ENCODE measurements at places on chromosomes 5 and 9.

DNA sequence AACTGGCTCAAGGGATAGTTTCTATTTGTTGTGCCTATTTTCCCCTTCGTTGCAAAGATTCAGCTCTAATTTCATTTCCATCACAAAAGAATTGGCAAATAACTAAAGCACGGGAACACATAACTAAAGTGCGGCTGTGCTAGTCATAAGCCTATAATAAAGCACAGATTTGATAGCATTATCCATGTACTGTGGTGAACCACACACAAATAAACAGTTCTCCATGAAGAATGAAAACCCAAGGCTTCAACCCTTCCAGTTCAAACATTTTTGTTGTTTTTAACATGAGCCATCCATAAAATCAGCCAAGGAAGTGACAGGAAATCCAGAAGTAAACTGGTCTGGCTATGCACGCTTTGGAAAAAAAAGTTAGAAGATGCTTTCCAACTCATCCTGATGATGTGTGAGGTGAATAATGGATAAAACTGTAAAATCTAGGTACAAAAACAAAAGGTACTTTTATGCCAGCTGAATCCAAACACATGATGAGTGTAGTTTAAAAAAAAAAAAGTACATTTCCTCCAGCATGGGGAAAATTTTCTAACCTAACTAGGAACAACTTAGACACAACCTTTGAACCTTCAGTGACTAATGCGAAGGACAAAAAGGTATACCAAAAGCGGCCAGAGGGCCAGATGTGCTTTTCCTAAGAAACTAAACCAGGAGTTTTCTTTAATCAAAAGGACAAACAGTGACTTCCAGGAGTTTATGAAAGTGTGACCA, 10.2 kb downstream of the ZNF608 start:
- DNase-seq, result no peak

DNA sequence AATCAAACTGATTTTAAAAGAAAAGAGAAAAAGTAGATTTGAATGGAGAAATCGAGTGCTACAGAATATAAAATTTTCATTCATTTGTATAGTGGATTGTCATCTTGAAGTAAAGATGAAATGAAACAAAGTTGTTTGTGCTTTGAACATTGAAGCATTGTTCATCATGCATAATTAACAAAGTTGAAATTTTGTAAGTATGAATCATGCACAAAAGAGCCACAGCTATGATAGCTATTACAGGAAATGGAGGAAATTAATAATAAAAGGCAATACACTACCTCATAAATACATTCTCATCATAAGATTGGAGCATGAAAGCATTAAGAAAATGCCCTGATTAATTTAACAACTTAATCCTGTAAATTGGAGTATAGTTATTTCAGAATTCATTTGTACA, 153.4 kb upstream of the TLX3 start:
- no peak for DNase-seq

GRCh38 chr9:13728131-13728530, 448.6 kb upstream of the MPDZ start:
- no peak for DNase-seq

GRCh38 chr5:6731465-6732237, 18.4 kb downstream of the TENT4A start:
- no peak for DNase-seq

- DNase-seq, result no peak
Measured at GRCh38 chr5:105034401-105034763, 1471.8 kb upstream of the NUDT12 start.

GRCh38 chr9:94692601-94693000, 33.9 kb upstream of the AOPEP start:
- DNase-seq, result no peak

- DNase-seq, result peak; percentile 82
Measured at GRCh38 chr5:154072414-154073171, 33.8 kb downstream of the MFAP3 start.

GRCh38 chr9:18394847-18395351, 79.1 kb upstream of the ADAMTSL1 start:
- no peak for DNase-seq

DNA sequence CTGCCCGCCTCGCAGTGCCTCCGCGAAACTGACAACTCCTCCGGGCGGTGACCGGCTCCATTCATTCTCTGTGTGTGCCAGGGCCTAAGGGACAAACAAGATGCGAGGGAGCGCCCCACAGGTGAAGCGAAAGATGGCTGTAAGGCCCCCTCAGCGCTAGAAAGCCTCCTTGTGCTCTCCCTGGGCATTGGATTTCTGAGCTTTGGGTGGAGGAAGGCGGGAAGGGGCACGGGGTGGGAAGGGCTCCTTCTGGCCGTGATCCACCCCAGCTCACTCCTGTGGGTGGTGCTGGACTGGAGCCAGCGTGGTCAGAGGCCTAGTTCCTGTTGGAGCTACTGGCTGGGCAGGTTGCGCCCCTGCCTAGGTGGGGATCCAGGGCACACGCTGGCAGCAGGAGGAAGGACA, 943 bp downstream of the GALNT12 start:
- no peak for DNase-seq

DNA sequence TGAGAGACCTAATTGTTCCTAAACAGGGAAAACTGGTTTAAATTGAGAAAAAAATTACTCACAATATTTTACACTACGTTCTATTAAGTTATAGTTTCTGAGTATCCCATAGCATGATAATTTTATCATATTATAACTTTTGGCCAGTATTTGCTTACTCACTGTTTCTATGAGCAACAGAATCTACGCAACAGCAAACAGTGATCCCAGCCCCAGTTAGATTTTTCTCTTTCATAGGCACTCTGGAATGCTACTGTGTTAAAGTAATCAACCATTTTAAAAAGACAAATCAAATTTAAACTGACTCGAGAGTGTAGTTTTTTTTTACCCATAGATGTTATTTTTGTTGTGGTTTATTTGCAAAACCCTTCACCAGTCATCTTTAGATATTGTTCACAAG, 107.2 kb downstream of the XRCC4 start:
- no peak for DNase-seq

DNA sequence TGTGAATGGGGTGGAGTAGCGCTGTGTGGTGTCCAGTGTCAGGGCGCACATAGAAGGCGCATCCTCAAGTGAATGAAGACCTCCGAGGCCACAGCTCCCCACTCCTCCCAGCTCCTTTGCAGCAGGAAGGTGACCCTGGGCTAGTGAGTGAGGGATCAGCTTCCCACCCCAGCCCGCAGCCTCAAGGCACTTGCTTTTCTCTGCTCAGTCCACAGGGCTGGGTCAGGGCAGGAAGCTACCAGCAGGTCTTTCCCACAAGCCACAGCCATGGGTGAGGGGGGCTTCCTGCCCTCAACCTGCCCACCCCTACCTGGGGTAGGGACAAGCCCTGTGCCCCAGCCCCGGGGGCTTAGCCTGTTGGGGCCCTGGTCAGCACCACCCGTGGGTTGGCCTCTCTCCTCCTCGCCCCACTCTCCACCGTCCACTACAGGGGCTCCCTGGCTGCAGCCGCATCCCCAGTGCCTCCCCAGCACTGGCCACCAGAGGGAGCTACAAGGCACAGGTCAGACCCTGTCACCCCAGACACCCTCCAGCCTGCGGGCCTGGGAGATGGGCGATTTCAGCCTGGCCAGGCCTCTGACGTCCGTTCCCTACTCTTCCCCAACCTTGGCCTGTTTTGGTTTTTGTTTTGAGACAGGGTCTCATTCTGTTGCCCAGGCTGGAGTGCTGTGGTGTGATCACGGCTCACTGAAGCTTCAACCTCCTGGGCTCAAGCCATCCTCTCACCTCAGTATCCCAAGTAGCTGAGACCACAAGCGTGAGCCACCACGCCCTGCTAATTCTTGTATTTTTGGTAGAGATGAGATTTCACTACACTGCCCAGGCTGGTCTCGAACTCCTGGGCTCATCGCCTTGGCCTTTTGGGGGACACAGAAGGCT, 1.3 kb upstream of the ABCA2 start:
- DNase-seq, result peak; percentile 52

- no peak for DNase-seq
Measured at GRCh38 chr5:33241802-33242201, 199.0 kb upstream of the TARS1 start.

- DNase-seq, result no peak
Measured at GRCh38 chr5:126680191-126680817, 79.6 kb downstream of the PHAX start.

GRCh38 chr9:105158898-105159297, 85.6 kb upstream of the SLC44A1 start:
- no peak for DNase-seq

- no peak for DNase-seq
Measured at GRCh38 chr5:76606701-76607100, 16.5 kb downstream of the F2RL2 start.

DNA sequence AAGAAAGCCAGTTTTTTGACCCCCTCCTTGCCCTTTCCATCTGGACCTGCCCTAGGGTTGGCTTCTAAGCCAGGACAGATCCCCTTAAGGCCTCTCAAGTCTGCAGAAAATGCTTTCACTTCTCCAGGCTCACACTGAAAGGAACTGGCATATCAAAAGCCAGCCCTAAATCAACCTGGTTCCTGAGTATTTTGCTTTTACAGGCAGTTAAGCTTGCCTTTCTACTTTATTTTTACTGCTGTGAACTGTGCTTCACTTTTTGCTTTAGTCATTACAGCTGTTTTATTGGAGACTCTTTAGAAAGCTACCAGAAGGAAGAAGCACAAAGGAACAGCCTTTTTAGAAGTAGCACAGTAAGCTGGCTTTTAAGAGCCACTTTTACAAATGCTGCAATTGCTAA, 5.0 kb downstream of the TARS1 start:
- DNase-seq, result no peak

GRCh38 chr5:21918451-21918850, 934.7 kb downstream of the CDH12 start:
- no peak for DNase-seq

GRCh38 chr5:168006456-168007130, 284.9 kb upstream of the WWC1 start:
- no peak for DNase-seq

DNA sequence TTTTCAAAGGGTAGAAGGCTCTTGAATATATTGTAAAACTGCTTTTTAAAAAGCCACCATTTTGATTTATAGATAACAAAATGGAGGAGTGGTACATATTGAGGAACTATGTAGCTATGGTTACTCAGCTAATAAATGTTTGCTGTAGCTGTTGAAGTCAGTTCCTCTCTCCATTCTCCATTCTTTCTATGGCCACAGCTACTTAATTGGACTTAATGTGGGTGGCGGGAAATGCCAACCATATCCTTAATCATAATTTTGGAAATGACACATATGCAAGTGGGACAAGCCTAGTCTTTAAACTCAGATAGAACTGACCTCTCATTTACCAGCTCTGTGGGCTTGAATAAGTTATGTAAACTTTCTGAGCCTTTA, 10.6 kb downstream of the CDKN2A start:
- DNase-seq, result no peak

DNA sequence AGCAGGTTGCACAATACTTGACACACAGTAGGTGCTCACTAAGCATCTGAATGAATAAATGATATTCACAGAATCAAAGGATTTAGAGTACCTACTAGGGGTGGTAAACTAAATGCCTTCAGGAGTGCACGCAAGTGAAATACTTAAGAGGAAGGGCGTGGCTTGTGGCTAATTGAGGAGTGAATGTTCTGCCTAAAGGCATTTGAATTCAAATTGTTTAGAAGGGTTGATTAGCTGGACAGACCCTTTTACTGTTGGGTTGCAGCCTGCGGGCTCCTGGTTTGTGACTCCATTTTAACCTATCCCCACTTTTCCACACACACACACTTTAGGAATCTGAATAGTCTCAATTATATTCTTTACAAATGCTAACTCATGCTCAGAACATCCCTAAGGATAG, 63.1 kb downstream of the PPP2R2B start:
- no peak for DNase-seq

- DNase-seq, result no peak
Measured at GRCh38 chr9:98018347-98018746, 35.2 kb downstream of the ANP32B start.

GRCh38 chr9:36961051-36961450, 73.0 kb downstream of the PAX5 start:
- DNase-seq, result no peak

- DNase-seq, result peak; percentile 43
Measured at GRCh38 chr5:36507332-36507952, 99.0 kb upstream of the SLC1A3 start.

DNA sequence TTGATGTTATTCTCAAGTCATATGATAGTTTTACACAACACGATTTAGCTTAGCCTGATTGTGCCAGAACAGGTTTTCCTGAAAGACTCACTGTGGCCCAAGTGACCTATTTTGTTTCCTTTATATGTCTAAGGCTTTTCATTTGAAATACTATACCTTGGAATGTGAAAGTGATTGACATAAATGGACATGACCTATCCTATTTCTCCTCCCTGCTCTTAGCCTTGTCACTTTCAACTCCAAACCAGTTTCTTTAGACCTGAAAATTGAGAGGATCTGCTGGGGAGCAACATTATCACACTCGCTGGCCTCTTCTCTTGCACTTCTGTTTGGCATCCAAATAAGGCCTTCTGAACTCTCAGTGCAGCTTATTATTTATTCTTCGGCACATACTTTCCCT, 496.8 kb downstream of the MAT2B start:
- DNase-seq, result no peak

DNA sequence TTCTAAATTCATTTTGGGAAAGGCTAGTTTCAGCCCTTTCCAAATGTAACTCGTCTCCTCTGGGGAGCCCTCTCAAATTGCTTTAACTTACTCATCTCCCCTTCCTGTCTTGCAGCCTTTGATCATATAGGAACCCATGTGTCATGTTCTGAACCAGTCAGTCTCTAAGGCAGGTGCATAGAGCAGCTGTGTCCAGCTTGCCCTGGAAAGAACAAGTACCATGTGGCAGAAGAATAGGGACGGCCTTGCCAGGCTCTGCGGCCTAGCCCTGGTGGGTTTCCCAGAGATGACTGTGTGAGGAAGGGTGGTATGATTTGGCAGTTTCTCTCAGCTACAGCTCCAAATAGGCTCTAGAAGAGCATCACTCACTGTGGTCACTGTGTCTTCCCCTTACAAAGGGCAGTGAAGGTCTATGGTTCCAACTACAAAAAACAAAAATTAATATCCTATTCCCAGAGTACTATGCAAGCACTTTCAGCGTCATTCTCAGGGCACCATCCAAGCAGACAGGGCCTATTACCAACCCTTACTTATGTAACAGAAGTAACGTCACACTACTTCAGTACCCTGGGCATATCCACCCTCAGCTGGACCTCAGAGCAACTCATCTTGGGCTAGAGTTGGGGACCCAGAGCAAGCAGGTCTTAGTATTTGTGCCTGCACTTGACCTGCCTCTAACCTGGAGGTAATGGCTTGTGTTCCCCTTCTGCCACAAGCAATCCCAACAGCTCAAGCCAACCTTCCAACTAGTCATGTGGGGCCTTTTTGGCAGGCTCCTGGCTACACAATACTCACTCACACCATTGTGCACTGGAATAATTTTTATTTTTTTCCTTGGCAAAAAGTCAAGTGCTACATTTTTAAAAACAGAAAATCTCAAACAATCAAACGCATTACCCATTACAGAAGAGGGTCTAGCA, 37.2 kb upstream of the UBAP2 start:
- DNase-seq, result no peak

GRCh38 chr9:77883846-77884771, 147.5 kb downstream of the GNAQ start:
- no peak for DNase-seq

DNA sequence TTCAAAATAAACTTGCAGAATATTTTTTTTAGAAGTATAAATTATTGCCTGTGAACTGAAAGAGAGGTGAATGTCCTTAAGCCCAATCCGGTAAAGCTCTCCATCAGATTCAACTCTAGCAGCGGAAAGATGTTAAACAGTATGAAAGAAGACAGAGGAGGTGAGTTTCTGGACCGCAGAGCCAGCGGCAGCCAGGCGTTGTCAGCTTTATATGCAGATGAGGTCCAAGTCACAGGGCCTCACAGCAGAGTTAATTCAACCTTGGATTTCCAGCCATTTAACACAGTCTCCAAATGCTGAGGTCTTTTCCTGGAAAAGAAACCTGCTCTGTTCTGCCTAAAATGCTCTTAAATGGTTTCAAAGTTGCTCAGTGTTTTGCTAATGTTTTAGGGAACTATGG, 75.5 kb downstream of the OTULIN start:
- DNase-seq, result no peak
